ENCODE measurements at places on chromosomes 13 and 19.
A peak's percentile ranks its signal among the peaks of the same experiment; 100 is the strongest.

DNA sequence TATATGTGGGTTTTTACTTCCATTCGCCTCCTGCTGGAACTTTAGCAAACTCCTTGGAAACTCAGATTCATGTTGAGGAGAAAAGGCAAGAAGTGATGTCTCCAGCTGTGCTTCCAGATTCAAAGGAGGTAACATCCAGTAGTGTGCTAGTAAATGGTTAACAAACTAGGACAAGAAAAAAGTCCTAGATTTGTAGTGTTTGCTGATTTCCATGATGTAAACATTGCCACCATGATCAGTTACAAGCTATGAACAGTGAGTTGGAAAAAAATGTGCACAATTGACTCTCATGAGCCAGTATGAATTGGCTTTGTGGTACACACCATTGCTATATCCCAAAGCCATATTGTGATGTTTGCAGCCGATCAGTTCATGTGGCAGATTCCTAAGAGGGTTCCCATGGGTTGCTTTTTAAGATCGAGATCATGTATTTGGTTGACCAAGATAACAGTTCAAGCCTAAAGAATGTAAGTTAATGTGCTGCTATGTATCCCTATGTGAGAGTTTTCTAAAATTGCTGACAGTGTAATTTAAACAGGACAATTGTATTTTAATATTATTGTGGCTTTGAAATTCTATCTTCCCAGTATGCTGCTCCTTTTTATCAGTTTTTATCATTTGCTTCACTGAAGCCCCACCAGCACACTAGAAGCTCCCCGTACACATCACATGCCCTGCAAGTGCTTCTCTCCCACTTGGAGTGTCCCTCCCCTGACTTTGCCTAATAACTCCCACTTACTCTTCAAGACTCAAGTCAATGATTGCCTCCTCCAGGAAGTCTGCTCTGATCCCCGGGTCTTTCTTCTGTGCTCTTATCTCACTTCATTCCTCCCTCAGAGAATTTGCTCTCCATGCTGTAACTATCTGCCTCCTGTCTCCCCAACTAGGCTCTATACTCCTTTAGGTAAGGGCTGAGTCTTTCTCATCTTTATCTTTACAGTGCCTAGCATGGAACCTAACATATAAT is 148.3 kb downstream of the RGCC start:
- no peak for DNase-seq

DNA sequence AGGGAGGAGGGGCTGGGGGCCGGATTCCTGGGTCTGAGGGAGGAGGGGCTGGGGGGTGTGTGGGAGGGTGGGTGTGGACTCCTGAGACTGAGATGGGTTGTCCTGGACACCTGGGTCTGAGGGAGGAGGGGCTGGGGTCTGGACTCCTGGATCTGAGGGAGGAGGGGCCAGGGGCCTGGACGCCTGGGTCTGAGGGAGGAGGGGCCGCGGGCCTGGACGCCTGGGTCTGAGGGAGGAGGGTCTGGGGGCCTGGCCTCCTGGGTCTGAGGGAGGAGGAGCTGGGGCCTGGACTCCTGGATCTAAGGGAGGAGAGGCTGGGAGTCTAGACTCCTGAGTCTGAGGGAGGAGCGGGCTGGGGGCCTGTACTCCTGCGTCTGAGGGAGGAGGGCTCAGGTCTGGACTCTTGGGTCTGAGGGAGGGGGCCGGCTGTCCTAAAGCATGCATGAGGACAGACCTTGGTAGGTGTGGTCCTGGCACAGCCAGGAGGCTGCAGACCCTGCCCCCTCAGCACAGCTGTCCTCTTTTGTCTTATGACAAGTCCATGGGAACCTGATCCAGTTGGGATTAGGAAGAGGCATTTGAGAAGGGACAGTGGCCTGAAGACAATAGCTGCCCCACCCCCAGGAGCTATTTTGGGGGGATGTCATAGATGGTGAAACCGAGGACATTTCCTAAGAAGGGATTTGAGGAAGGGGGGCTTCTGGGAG is 1.3 kb downstream of the TNNT1 start:
- no peak for DNase-seq

DNA sequence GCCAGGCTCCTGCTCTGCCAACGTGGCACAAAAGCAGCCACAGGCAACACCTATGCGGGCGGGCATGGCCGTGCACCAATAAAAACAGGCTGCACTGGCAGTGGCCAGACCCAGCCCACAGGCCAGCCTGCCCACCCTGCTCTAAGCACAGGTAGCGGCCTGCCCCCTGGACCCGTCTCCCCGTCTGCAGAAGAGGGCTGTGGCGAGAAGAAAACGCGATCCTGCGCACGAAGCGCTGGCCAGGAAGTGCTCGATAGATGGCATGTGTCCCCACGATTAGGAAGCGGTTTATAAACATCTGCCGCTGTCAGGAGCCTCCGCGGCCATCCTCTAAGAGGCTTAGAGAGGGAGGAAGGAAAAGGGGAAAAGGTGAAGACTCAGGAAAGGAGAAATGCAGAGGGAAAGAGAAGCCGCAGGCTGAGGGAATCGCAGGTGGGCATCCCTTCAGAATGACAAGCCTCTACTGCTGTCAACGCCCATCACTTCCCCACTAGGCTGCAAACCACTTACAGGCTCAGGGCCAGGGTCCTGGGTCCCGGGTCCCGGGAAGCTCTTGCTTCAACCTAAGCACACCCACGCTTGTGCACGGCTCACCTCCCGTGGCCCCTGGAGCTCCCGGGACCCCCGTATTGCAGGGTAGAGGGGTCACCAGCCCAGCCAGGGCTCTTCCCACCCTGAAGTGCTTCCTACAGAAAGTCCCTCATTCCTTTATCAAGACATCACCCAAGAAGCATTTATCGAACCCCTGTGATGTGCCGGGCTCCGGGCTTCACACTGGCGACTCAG is 10.5 kb downstream of the MLLT1 start:
- DNase-seq = no peak

- DNase-seq = peak; percentile 13
Observed at GRCh38 chr13:91398413-91399188, at the start of gene GPC5. Gene GPC5, plus strand, starts transcription at chr13:91398621.

- DNase-seq = no peak
Observed at GRCh38 chr13:65990684-65991083, 1239.5 kb downstream of the PCDH9 start.

DNA sequence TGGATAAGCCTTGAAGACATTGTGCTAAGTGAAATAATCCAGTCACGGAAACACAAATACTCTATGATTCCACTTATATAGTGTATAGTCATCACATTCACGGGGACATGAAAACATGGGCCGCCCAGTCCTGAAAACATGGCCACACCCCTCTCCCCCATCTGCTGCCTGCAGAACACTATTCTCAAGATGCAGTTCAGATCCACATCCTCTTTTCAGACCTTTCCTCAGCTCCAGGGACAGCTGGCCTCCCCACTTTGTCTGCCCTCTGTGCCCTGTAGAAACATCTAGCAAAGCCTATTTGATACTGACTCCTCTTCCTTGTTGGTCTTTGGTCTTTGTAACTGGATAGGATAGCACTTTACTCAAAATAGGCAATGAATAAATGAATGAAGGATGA is 8.3 kb downstream of the RFX2 start:
- DNase-seq = no peak

GRCh38 chr19:41039806-41040205 is 48.4 kb upstream of the CYP2A13 start:
- DNase-seq = no peak

GRCh38 chr19:51372649-51373504 is at the start of gene NKG7:
Gene NKG7, minus strand, starts transcription at chr19:51372654. Its CDS starts 119 bp downstream, at chr19:51372535.
- DNase-seq = peak; percentile 96

GRCh38 chr19:48628486-48629296 is 8.5 kb downstream of the DBP start:
- DNase-seq = no peak

Data from KG1 (cell line).